AG20443 (cell line): ENCODE measurements at places on chromosomes 13 and 19.

DNA sequence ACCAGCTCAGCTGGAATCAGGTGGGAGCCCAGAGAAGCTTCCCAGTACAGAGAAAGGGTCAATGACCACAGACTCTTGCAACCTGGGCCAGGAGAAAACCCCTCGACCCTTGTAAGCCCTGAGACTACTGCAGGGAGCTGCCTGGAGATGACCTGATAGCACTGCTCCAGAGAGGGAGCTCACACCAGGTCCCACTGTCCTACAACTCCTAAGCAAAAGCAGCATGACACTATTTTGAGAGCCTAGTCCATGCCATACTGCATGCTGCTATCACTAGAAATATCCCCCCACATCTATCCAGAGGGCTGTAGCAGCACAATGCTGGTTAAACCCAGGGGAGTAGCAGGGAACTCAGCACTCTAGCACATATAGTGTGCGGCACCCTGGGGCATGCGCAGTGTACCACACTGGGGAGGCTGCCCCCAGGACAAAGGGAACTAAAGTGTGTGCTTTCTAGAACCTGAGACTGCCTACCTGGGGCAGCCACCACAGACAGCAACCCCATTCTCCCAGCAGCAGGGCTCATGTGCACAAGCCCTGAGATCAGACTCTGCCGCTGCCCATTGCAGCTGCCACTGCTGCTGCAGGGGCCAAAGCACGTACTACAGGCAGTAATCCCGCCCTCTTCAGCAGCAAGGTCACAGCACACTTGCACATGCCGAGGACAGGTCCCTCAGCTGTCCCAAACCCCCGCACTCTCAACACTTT lies 27.1 kb upstream of the N4BP2L1 start:
- DNase-seq, result no peak

DNA sequence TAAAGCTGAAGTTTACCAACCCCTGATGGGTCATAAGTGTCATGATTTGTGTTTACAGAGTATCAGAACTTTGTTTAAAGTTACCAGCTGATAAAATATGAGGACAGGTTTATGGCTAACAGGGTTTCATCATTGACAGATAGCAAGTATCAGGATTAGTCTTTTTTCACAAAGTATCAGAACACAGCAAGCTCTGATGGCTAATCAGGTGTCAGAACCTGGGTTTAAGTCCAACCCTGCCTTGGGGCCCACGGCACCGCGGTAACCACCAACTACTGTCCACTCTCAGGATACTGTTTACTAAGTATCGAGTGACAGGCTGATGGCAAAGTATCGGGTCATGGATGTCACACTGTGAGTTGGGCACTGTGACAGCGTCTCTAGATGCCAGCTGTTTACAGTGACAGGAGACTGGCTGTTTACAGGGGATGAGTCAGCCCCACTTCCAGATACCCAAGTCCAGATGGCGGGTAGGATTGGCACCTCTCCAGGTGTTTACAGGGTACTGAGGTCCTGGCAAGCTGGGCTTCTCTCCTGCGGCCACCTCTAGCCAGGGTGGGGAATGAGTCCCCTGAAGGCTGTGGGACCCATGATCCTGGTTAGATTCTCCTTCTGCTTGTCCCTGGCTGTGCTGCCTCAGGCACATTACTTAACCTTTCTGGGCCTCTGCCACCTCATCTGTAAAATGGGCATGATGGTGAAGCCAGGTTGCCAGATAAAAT lies 21.8 kb downstream of the ARRDC2 start:
- peak; percentile 34 for DNase-seq

- no peak for DNase-seq
Observed at GRCh38 chr13:22793598-22794134, 387.1 kb upstream of the SGCG start.

GRCh38 chr19:32708457-32708856 lies 11.1 kb upstream of the TDRD12 start:
- DNase-seq, result no peak

DNA sequence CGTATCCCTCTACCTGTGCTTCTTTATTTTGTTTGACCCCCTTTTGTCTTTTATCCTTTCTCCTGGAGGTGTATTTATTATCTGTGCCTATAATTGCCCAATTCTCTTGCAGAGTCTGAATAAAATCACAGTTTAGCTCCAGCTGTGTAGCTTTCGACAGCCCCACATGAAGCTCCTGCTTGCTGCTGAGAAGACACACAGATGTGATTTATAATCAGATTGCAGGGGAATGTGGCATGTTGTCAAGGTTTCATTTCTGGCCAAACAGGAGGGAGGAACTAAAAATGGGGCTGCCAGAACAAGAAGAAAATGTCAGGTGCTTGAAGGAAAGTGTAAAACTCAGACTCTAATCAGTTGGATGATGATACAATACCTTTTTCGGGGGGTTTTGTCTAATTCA lies 22.7 kb downstream of the CCNA1 start:
- DNase-seq, result no peak

GRCh38 chr13:50810998-50811397 lies 32.5 kb downstream of the DLEU7 start:
- DNase-seq, result no peak

DNA sequence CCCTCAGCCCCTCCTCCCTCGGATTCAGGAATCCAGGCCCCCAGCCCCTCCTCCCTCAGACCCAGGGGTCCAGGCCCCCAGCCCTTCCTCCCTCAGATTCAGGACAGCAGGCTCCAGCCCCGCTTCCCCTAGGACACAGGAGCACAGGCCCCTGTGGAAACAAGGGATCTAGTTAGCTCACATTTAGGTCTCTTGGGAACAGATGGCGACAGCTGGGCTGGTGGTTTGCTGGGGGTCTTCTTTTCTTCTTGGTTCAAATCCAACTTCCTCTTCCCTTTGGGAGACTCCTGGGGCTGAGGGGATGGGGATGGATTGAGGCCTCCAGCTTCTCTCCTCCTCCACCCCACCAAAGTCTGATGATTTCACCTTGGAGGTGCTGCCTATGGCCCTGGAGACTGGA lies 19.6 kb downstream of the ZNF575 start:
- DNase-seq, result no peak
